ENCODE measurements at places on chromosomes 12 and 14.

DNA sequence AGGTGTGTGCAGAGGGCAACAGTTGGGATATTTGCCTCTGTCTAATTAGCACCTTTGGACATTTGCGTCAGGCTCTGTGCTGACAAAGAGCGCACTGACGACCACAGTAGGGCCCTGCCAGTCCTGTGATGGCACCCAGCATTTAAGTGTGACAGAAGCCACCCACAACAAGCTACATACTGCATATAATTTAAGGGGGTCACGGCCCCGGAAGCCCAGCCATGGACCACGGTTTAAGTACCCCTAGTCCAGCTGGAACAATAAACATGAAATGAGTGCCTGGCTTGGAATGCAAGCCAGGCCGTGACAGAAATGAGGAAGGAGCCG, 16.8 kb upstream of the DYNC1H1 start:
- no peak for DNase-seq

DNA sequence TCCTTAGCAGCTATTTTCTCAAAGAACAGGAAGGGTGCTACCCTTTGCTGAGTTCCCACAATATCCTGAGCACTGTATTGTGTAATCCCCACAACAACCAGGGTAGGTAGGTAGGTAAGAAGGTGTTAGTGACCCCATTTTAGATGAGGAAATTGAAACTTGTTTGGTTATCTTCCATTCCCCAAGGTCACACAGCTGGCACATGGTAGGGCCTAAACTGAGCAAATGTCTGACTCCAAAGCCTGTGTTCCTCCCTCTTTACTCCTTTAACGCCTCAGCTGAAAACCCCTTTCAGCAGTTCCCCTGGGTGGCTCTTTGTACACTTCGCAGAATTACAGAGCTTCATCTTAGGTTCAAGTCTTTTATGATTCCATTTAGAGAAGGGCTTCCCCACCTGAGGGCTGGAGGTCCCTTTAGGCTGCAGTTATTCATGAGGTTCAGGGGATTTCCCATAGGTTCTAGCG, 26.5 kb upstream of the RIC8B start:
- no peak for DNase-seq

DNA sequence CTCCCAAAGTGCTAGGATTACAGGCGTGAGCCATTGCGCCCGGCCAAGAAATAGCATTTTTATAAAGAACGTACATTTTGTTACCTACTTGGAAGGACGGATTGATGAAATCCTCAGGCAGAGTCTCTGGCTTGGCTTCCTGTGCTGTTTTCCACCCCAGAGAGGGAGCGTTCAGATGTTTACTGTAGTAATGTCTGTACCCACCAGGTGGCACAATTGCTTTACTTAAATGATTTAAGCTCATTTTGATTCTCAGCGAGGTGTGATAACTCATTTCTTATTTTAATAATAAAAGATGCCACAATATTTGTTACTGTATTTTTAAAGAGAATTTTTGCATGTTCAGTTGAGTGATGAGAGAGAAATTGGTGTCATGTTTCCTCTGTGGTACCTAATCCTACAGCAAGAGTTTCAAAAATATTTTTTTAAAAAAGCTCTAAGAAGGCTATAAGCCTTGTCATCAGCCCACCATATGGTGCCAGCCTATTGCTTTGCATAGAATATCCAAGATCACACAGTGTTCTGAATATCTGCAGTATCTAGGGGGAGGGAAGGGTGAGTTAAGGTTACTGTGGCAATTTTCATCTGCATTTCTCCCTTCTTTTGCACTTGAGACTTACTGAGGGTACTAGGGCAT, 82.6 kb upstream of the TRAF3 start:
- peak; percentile 18 for DNase-seq

- DNase-seq, result no peak
These were observed 136.6 kb downstream of the SSPN start for GRCh38 chr12:26331960-26332359.

GRCh38 chr12:71465796-71466195, 26.2 kb downstream of the LGR5 start:
- DNase-seq, result no peak

DNA sequence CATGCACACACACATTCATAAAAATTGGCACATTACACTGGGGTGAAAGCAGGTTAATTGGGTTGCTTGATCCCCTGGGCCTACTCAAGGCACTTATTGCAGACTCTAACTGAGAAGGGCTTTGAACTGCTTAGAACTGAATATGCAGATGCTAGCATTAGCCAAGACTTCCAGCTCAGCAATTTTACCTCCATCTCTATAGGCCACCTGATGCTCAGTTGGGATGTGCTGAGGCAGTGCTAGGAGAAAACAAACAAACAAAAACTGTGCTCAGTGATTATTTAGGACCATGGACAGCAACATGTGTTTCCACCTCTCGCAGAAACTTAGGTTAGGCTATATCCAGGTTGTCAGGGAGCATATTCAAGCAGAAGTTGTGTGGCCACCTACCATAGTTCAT, 124.8 kb upstream of the WSCD2 start:
- DNase-seq, result no peak

All from activated CD4-positive, CD25-positive, alpha-beta regulatory T cell (primary cell).